ENCODE measurements at places on chromosomes 4 and X. TPM values are rescaled to one million over a fixed set of nuclear protein-coding genes. Genes with fewer than 3 reads are reported as not detected.

The SORBS2 gene
- 87.1 TPM for polyA plus RNA-seq

The APOO gene
- 25.7 TPM for polyA plus RNA-seq

The FSTL5 gene
- polyA plus RNA-seq: 0.05 TPM

The CNKSR2 gene
- 12.0 TPM for polyA plus RNA-seq

The TASL gene
- polyA plus RNA-seq: not detected

The GLRB gene
- 0.33 TPM for polyA plus RNA-seq

The GLRA3 gene
- polyA plus RNA-seq: not detected

The YIPF6 gene
- 16.9 TPM for polyA plus RNA-seq

The VMA21 gene
- 16.4 TPM for polyA plus RNA-seq

The ACSL4 gene
- polyA plus RNA-seq: 8.5 TPM

The PAGE1 gene
- polyA plus RNA-seq: not detected

The PDE5A gene
- polyA plus RNA-seq: 3.4 TPM

The UPF3B gene
- polyA plus RNA-seq: 3.9 TPM

The HTT gene
- 24.0 TPM for polyA plus RNA-seq

The MAGEB6B gene
- not detected for polyA plus RNA-seq

The DUX4 gene
- not detected for polyA plus RNA-seq

The ZNF674 gene
- polyA plus RNA-seq: 2.0 TPM

The DNAAF6 gene
- polyA plus RNA-seq: not detected

The CTAG1A gene
- polyA plus RNA-seq: not detected

The SMPX gene
- polyA plus RNA-seq: not detected

The DCAF8L1 gene
- not detected for polyA plus RNA-seq

Data from H1 (cell line).